Caco-2 (cell line): ENCODE measurements at places on chromosomes 16 and 17. TPM values are rescaled to one million over a fixed set of nuclear protein-coding genes. Genes with fewer than 3 reads are reported as not detected.
A peak's percentile ranks its signal among the peaks of the same experiment; 100 is the strongest.

- no peak for DNase-seq
These were observed 47.5 kb upstream of the ENDOV start for GRCh38 chr17:80367503-80367902.

The PPP1R27 gene
- total RNA-seq: 0.93 TPM in 1 of 2 replicates, not detected in the other

The KRTAP4-9 gene
- total RNA-seq: not detected in 2 replicates

- no peak for DNase-seq
These were observed 29.8 kb upstream of the HS3ST3A1 start for GRCh38 chr17:13631529-13631928.

The C16orf74 gene
- 3.8 and 4.0 TPM in 2 replicates for total RNA-seq

The NLRC3 gene
- total RNA-seq: not detected in 2 replicates

The ARL5C gene
- not detected in 2 replicates for total RNA-seq

- DNase-seq: no peak
These were observed 28.3 kb downstream of the ZNF276 start for GRCh38 chr16:89749637-89750036.

- no peak for DNase-seq
These were observed 100.7 kb upstream of the CHMP6 start for GRCh38 chr17:80890921-80891396.

The C16orf46 gene
- total RNA-seq: 0.70 and 0.95 TPM in 2 replicates

DNA sequence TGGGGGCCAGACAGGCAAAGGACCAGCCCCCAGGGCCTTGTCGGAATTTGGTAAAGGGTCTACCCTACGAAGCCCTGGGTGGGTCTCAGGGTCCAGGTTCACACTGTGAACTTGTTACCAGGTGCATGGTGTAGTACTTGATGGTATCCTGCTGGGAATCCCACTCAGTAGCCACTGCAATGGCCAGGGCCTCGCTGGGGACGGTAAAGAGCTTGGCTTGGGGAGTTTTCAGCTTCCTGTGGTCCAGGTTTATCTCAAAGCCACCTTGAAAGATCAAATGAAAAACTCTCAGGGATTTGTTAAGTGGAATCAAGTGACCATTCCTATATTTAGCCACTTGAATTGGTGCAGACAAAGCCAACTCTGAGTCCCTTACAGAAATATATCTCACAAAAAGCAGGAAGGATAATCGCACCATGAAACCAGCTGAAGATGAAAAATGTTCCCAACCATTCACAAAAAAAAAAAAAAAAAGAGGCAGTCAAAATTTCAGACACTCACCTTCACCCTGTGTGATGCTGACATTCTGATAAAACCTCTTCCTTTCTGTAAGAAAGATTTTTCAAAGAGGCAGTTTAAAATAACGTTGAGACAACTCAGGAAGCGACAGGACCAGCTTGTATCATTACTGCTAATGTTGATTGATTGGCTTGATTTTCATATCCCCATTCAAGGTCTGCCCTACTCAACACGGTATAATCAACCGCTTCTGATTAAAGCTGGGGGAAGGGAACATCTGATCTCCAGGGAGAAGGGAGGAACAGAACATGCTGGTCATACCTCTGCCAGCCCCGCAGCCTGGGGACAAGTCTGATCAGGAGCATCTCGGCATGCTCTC lies 10.6 kb downstream of the ATPAF2 start:
- no peak for DNase-seq

DNA sequence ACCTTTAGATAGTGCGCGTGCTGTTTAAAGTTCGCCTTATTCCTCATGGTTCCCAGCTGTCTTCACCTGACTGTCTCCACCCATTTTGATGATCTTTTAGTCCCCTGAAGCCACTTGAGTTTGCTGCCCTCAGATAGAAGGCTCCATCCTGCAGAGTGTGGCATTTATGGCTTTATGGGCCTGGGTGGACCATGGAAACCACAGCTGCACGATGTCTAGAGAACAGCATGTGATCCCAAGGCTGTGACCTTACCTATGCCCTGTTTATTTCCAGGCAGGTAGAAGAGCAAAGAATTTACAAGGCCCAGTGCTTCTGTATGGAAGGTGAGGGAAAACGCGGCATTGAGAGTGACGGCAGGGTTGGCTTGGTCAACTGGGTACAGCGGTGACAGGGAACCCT lies 356.9 kb downstream of the SLC39A11 start:
- peak; percentile 25 for DNase-seq
